Suprapubic skin (tissue), 4 donors: ENCODE measurements at places on chromosomes 2 and 18. TPM values are rescaled to one million over a fixed set of nuclear protein-coding genes. Genes with fewer than 3 reads are reported as not detected.

Gene AOX1
- 46.9 TPM for total RNA-seq

Gene CD207
- 43.4 TPM for total RNA-seq

Gene FOXI3
- 0.21 TPM for total RNA-seq

GRCh38 chr2:86461042-86461743 is 20.0 kb downstream of the KDM3A start:
- no peak for DNase-seq
- H3K4me3 ChIP-seq = no peak overlapping the region
- H3K27ac ChIP-seq = no peak overlapping the region
- no peaks in the 10 kb centered on the region for H3K27me3 ChIP-seq
- peaks cover 14% of the 10 kb centered on the region for H3K4me1 ChIP-seq

DNA sequence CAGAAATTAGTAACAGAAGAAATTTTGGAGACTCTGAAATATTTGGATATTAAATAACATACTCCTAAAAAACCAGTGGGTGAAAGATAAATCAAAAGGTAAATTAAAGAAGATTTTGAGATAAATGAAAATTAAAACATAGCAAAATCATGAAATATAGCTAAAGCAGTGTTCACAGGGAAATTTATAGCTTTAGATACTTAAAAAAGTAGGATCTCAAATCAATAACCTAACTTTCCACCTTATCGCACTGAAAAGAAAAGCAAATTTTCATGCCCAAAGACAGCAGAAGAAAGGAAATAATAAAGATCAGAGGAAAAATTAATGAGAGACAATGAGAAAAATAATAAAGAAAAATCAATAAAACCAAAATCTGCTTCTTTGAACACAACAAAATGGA is 135.1 kb upstream of the KLF7 start:
- no peak for DNase-seq
- no peaks in the 10 kb centered on the region for H3K4me1 ChIP-seq
- H3K4me3 ChIP-seq = no peak overlapping the region
- H3K36me3 ChIP-seq = no peaks in the 10 kb centered on the region
- H3K27me3 ChIP-seq = no peaks in the 10 kb centered on the region

- H3K36me3 ChIP-seq = no peaks in the 10 kb centered on the region
- peaks cover 19% of the 10 kb centered on the region for H3K4me1 ChIP-seq
- H3K27me3 ChIP-seq = no peaks in the 10 kb centered on the region
These were observed 1.1 kb upstream of the MBOAT2 start for GRCh38 chr2:9004338-9005204.

DNA sequence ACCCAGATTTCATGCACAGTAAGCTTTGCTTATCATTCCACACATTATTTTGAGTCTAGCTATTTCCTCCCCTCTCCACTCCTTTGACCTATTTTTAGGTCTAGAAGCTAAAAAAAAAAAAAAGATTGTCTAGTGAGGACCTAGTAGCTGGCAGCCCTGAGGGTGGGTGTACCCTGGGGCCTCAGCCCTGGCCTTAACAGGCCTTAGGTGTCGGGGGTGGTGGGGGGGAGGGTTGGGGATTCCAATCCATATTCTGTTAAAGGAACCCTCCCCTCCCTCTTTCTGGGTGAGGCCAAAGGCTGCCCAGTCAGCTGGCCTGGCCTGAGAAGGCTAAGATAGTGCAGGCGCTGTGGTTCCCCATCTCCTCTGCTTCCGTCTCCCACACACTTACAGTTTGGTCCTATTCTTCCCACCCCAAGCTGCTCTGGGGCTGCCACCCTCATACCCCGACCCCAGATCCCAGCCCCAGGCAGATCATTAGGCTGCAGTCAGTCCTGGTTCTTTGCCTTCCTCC is 65.5 kb upstream of the HK2 start:
- H3K27ac ChIP-seq = no peak overlapping the region
- H3K4me1 ChIP-seq = no peaks in the 10 kb centered on the region
- no peak for DNase-seq
- no peaks in the 10 kb centered on the region for H3K27me3 ChIP-seq
- H3K36me3 ChIP-seq = no peaks in the 10 kb centered on the region

- no peaks in the 10 kb centered on the region for H3K36me3 ChIP-seq
- no peak overlapping the region for H3K27ac ChIP-seq
- H3K4me1 ChIP-seq = no peaks in the 10 kb centered on the region
These were observed 53.2 kb upstream of the GPR45 start for GRCh38 chr2:105188343-105188742.

GRCh38 chr2:15560140-15560987 is 770 bp downstream of the NBAS start:
- no peak for DNase-seq
- H3K27me3 ChIP-seq = no peaks in the 10 kb centered on the region
- H3K36me3 ChIP-seq = peaks cover 4% of the 10 kb centered on the region
- peak overlapping the region; percentile 88 for H3K4me3 ChIP-seq
- H3K27ac ChIP-seq = peak overlapping the region; percentile 79
- peaks cover 14% of the 10 kb centered on the region for H3K4me1 ChIP-seq

DNA sequence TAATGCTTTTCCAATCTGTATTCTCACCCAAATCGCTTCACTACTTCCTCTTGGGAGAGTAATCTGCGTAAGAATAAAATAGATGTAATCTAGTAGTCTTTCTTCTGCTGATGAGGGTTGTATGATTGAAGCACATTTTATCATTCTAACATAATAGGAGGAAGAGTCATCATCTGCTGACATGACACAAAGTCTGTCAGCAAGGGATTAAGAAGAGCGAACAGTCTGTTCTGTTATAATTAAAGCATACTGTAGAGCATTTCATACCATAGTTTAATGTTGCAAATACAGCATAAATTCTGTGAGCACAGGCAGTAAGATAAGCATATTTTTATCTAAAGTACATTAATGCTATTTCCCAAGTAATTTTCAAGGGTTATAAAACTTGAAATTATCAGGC is 10.4 kb downstream of the SLC25A52 start:
- H3K36me3 ChIP-seq = no peaks in the 10 kb centered on the region
- peaks cover 6% of the 10 kb centered on the region for H3K4me1 ChIP-seq
- no peaks in the 10 kb centered on the region for H3K27me3 ChIP-seq

DNA sequence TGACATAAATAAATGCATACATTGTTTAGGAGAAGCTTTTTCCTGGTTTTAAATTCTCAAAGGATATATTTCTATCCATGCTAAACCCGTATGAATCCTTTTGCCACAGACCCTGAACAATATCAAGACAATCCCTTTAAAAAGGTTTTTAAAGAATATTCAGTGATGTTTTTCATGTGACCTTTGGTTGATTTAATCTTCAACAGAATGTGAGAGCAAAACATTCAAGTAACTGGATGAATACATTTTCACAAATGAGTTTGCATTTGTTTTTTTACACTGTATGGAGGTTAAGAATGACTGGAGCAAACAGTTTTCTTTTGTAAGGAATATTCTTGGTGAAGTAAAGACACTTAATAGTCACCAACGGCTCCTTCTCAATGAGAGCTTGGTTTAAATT is 139.4 kb upstream of the CWC22 start:
- H3K27me3 ChIP-seq = no peaks in the 10 kb centered on the region
- no peak overlapping the region for H3K4me3 ChIP-seq
- H3K36me3 ChIP-seq = no peaks in the 10 kb centered on the region
- no peaks in the 10 kb centered on the region for H3K4me1 ChIP-seq

DNA sequence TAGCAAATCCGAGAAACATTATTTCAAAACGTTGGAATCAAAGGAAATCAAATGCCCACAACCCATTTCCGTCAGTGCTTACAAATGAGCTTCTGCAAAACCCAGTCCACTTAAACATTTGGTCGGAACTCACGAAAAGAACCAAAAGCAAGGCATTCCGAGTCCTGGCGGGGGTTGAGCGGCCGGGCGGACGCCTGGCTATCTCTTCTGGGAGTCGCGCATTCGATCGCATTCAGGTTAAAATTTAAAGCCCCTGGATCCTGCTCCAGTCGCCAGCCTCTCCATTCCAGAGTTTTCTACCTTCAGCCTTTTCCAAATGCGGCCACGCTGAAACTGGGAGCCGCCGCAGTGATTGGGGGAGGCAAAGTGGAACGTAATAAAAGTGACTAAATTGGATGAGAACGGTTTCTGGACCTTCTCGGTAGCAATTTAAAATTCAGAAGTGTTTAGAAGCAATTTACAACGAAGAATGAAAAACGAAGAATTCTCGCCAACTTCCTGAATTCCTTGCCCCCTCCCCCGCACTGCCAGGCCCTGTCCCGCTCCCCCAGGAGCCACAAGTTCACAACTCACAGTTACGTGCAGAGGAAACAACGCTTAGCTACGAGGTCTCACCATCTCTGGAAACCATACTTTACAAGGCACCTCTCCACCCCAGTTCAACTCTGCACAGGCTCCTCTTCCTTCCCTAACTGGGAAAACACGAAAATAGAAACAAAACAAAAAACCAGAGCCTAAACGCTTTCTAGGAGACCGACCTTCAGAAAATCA is 1.7 kb upstream of the GATA6 start:
- H3K4me1 ChIP-seq = peaks cover 74% of the 10 kb centered on the region
- no peaks in the 10 kb centered on the region for H3K36me3 ChIP-seq

DNA sequence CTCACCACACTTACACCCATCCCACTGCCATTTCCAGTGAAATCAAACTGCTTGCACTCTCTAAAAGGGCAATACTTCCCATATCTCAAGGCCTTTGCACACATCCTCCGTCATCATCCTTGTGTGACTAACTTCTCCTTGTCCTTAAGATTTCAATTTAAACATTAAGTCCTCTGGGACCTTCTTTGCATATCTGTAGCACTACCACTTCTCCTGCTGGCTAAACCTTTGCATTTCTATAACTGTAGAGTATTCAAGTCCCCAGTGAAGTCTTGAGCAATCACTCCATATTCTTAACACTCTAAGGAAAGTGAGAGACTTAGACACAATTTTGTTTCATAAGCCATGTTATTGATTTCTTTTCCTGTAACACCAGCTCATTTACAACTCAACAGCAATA is 136.8 kb upstream of the EPHA4 start:
- H3K27me3 ChIP-seq = no peaks in the 10 kb centered on the region
- H3K4me1 ChIP-seq = no peaks in the 10 kb centered on the region
- H3K4me3 ChIP-seq = no peak overlapping the region
- H3K27ac ChIP-seq = no peak overlapping the region
- DNase-seq = no peak

DNA sequence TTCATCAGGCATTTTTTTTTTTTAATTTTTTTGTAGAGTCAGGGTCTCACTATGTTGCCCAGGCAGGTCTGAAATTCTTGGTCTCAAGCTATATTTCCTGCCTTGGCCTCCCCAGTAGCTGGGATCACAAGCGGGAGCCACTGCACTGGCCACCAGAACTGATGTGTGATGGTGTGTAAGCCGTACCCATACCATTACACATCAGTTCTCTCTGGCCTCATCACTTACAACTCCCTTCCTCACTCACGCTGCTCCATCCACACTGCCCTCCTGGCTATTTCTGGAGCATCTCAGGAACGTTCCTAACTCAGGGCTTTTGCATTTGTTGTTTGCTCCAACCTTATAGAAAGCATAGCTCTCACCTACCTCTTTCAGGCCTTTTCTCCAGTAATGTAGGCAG is 834.5 kb upstream of the ID2 start:
- no peaks in the 10 kb centered on the region for H3K4me1 ChIP-seq
- H3K27ac ChIP-seq = no peak overlapping the region
- H3K36me3 ChIP-seq = no peaks in the 10 kb centered on the region
- H3K27me3 ChIP-seq = no peaks in the 10 kb centered on the region
- H3K4me3 ChIP-seq = no peak overlapping the region

DNA sequence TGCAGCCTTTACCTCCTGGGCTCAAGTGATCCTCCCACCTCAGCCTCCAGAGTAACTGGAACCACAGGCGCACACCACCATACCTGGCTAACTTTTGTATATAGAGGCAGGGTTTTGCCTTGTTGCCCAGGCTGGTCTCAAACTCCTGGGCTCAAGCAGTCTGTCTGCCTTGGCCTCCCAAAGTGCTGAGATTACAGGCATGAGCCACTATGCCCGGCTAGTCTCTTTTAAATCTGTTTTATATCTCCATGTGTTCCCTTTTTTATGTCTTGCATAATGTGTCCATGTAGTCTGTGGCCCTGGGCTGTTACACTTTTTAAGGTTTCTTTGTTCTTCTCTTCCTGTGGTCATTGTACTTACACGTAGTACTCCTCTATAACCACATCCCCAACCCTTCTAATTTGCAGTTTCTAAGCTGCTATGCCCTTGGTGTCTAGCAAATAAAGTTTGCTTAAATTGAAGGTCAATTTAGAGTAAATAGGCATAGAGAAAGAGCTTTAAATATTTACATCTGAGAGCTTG is 168.2 kb downstream of the MCFD2 start:
- DNase-seq = no peak
- H3K4me3 ChIP-seq = no peak overlapping the region
- H3K27me3 ChIP-seq = no peaks in the 10 kb centered on the region
- no peaks in the 10 kb centered on the region for H3K36me3 ChIP-seq
- H3K4me1 ChIP-seq = peaks cover 25% of the 10 kb centered on the region

GRCh38 chr2:26088038-26088643 is 54.3 kb downstream of the RAB10 start:
- DNase-seq = no peak
- H3K27ac ChIP-seq = no peak overlapping the region
- peaks cover 5% of the 10 kb centered on the region for H3K36me3 ChIP-seq
- peaks cover 7% of the 10 kb centered on the region for H3K4me1 ChIP-seq

GRCh38 chr2:186181625-186182024 is 304.4 kb upstream of the ZC3H15 start:
- no peak overlapping the region for H3K4me3 ChIP-seq
- no peaks in the 10 kb centered on the region for H3K27me3 ChIP-seq
- no peak overlapping the region for H3K27ac ChIP-seq
- H3K4me1 ChIP-seq = peaks cover 4% of the 10 kb centered on the region
